Hematopoietic multipotent progenitor cell treated with erythropoietin and hydrocortisone succinate and interleukin-3 and kit ligand, for 6 days (in vitro differentiated cells): ENCODE measurements at places on chromosomes 16 and 17.
A peak's percentile ranks its signal among the peaks of the same experiment; 100 is the strongest.

DNA sequence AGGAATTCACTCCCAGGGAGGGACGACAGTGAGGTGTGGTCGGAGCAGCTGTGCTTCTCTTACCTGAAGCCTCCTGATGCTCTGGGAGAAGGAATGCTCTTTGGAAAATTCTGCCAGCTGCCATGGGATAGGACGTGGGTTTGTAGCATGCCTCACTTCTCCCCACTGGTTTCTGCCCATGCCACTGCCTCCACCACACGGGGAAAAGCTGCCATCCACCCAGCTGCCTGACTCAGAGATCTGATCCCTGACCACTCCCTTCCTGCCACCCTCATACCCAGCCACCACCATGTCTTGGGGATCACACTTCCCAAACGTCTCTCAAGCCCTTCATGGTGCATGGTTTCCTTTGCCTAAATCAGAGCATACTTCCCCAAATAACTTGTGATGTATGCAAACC is 80.0 kb downstream of the CPPED1 start:
- peak; percentile 9 for DNase-seq

DNA sequence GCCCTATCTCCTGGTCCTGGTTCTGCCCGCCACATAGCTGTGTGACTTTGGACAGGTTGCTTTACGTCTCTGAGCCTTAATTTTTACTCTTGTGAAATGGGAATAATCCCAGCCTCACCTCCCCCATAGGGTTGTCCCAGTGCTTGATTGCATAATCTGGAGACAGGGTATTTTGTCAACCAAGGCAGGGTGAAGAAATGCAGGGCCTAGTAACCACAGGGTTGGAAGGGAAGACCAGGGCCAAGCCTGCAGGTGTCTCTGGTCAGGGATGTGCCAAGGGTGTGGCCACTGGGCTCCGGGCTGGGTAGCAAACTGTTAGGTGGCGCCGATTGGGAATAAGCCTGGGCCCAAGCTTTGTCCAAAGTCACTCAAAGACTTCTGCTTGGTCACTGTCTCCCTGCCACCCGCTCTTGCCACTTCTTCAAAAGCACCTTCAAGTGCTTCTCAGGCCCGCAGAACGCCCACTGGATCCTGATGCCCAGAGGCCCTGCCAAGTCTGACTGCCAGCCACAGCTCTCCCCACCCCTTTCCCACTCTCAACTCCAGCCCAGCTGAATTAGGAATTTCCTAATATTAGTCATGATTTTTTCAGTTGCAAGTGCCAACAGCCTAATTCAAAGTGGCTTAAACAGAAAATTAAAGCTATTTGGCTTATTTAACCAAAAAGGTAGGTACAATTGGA is 20.6 kb upstream of the COL1A1 start:
- no peak for DNase-seq

DNA sequence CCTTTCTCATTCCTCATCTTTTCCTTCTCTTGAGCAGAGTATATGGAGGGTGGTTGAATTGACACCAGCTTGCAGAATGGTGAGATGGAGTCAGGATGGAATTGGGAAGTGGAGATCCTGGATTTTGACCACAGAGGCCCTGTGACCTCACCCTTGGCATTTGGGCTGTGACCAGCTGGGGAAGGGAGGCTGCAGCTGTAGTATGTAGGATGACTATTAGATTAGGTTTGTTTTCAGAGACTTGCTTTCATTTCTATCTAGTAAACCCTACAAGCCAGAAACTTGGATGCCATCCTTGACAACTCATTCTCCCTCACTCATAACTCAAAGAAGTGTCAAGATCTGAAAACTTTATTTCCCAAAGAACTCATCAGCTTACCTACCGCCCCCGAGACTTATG is 5.9 kb downstream of the GNGT2 start:
- no peak for DNase-seq

- no peak for DNase-seq
Measured at GRCh38 chr17:67999291-67999911, 3.1 kb upstream of the C17orf58 start.

DNA sequence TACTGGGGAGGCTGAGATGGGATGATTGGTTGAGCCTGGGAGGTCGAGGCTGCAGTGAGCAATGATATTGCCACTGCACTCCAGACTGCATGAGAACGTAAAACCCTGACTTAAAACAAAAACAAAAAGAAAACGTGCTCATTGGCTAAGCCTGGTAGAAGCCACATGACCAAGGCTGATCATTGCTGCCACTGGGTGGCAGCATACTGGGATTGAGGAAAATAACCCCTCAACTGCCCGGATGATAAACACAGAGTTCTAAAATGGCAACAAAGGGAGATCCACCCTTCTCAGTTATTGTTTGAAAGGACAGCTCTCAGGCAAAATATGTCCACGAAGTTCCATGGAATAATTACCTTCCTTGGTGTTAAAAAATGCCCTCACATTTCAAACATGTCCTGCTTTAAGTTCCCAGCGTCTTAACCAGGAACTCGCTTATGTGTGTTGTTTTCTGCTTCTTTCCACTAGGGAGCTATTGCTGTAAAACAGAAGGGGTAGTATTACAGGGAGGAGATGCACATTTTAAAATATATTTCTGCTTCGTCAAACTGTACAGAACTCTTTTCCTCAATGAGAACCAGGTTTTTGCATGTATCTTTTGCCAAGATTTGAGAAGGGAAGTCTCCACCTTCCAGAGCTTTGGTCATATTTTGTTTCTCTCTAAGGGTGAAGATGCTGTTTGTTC is 675.3 kb downstream of the MAF start:
- peak; percentile 59 for DNase-seq

GRCh38 chr16:79303959-79304387 is 296.6 kb downstream of the MAF start:
- no peak for DNase-seq

GRCh38 chr17:66829883-66830282 is 5.0 kb upstream of the CACNG5 start:
- DNase-seq = peak; percentile 32

- DNase-seq = no peak
Measured at GRCh38 chr17:45101883-45102811, 30.2 kb downstream of the PLCD3 start.

- no peak for DNase-seq
Measured at GRCh38 chr16:4801051-4801961, 1.1 kb downstream of the ROGDI start.

GRCh38 chr17:2624292-2624731 is 30.9 kb downstream of the PAFAH1B1 start:
- DNase-seq = peak; percentile 47

DNA sequence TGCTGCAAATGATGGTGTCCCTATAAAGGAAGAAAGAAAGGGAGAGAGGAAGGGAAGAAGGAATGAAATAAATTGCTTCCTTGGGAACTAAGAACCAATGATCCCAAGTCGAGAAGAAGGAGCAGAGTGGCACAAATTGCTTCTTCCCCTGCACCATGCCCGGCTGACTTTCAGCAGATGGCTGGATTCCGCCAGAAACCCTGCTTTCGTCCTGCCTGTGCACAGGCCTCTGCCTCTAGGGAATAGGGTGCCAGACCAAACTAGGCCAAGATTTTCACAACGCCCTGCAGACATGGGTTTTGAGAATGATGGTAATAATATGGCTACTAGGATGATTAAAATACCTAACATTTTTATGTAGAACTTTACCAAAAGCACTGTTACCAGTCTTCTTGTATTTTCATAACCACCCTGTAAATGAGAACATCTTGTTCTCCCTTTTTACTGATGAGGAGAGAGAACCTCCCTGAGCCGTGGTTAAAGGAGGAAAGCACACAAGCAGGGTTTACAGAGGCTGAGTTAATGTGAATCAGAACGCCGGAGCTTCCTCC is 122.1 kb upstream of the HSBP1 start:
- DNase-seq = no peak

- DNase-seq = peak; percentile 90
Measured at GRCh38 chr16:23801378-23801777, 34.4 kb upstream of the PRKCB start.

DNA sequence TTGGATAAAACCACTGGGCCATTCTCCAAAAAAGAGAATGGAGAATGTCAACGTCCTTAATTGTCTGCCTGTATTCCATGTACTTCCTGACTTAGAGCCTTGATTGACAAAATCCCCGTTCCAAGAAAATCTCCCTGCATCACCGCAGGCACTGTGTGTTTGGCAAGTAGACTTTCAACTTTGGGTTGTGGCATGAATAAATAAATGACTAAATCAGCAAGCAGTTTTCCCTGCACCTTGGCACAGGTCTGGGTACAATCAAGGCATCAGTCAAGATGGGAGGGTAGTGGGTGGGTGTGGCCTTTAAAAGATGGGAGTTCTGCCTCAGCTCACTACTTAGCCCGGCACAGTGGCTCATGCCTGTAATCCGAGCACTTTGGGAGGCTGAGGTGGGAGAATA is 248.5 kb upstream of the RPL38 start:
- DNase-seq = no peak

GRCh38 chr17:40284085-40284713 is 3.5 kb upstream of the CDC6 start:
- no peak for DNase-seq

- DNase-seq = no peak
Measured at GRCh38 chr16:29198231-29198630, 208.3 kb downstream of the NPIPB11 start.

- peak; percentile 82 for DNase-seq
Measured at GRCh38 chr17:42386777-42387657, 1.2 kb downstream of the STAT3 start.

- DNase-seq = peak; percentile 70
Measured at GRCh38 chr17:81710514-81711308, 1.4 kb upstream of the SLC25A10 start.

DNA sequence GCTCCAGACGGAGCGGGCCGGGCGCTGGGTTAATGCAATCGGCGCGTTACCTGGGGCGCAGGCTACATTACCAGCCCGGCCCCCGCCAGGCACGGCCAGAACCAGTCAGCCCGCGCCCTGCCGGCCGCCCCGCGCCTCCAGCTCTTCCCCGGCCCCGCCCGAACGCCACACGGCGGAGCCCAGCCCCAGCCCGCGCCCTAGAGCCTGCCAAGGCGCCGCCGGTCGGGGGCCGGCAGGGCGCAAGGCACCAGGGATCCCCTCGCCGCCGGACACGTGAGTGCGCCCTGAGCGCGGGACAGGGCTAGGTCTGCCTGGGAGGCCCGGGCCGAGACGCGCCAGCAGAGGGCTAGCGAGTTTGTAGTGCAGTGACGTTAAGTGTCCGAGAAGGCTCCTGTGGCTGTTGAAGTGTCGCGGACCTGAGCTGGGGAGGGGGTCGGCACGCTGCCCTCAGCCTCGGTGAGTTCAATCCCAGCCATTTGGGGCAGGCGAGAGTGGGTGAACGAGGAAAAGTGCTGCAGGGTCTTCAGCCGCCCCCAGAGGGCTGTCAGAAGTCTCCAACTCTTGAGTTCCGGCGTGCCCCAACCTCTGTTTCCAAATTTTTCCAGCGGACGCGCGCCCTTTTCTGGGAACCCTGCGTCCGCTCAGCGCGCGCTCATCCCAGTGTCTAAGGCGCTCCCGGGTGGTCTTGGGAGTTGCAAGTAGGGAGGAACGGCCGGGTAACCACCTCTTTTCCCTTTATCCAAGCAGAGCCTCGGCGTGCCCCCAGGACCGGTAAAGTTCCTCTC is at the start of gene SLC6A2:
SLC6A2 (plus strand) TSS at position 92 of the 785 bp plus-strand sequence. CDS start 707 bp downstream, outside the sequence.
- peak; percentile 13 for DNase-seq

- no peak for DNase-seq
Measured at GRCh38 chr17:57370037-57370581, 113.8 kb downstream of the MSI2 start.

GRCh38 chr16:15861996-15862395 is 5.2 kb upstream of the MYH11 start:
- DNase-seq = no peak

DNA sequence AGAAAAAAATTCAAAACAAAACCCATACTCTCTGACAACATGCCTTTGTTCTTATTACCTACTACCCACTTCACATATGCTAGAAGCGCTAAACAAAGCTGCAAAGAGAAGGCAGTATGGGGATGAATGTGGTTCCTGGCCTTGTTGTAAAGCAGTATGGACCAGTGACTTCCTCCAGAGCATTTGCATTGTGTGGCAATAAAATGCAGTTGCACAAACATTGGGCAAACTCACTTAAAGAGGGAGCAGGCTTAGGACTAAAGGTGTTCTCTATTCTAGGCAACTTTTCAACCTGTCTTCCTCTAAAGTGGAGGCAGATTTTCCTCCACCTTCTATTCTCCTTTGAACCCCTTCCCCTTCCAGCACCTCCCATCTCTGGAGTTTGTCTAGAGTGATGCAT is 17.1 kb downstream of the TMIGD1 start:
- peak; percentile 29 for DNase-seq

- peak; percentile 74 for DNase-seq
Measured at GRCh38 chr17:20189302-20189701, 180.1 kb downstream of the SPECC1 start.

- peak; percentile 5 for DNase-seq
Measured at GRCh38 chr17:40726919-40727318, 23.4 kb upstream of the KRT24 start.

DNA sequence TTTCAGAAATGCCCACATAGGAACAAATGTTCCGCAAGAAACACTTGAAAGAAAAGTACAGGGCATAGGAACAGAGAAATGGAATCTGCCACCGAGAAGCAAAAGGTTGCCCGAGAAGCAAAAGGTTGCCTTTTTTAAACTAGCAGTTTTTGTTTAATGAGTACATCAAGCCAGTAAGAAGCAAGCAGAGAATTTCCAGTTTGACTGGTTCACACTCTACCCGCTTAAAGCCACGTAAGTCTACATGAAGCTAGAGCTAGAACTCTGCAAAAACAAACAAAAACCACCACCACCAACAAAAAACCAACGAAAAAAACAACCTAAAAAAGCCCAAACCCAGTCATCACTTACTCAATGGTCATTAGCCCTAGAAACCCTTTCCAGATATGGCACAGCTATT is 144.3 kb downstream of the MAP2K6 start:
- no peak for DNase-seq

DNA sequence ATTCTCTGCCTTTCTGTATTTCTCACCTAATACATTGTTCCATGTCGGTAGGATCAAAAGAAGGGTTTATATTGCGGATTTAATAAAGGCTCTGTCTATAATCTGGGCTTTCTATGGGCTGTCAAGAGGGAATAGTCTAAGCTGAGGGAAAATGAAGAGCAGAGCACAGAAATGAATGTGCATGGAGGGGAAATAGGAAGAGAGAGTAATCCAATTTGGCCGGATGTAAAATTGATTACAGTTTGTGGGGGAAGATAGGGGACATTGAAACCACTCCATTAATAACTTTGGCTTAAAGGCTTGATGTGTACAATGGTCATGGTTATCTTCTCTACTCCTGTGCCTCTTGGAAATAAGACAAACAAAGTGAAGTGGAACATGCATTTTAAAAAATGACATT is 334.2 kb upstream of the CDH8 start:
- DNase-seq = no peak
